ENCODE measurements at places on chromosomes 12 and 14. TPM values are rescaled to one million over a fixed set of nuclear protein-coding genes. Genes with fewer than 3 reads are reported as not detected.

The MYH7 gene
- total RNA-seq, result 69.1 TPM

The GPR162 gene
- total RNA-seq, result 35.4 TPM

The RNASE3 gene
- total RNA-seq, result not detected

The PPP2R5E gene
- total RNA-seq, result 65.4 TPM

The CFAP73 gene
- total RNA-seq, result not detected

The RNU4-1 gene
- under 0.01 TPM for total RNA-seq

Measured in camera-type eye (tissue), 1 donor.